ENCODE measurements at places on chromosomes 1 and 21. TPM values are rescaled to one million over a fixed set of nuclear protein-coding genes. Genes with fewer than 3 reads are reported as not detected.

DNA sequence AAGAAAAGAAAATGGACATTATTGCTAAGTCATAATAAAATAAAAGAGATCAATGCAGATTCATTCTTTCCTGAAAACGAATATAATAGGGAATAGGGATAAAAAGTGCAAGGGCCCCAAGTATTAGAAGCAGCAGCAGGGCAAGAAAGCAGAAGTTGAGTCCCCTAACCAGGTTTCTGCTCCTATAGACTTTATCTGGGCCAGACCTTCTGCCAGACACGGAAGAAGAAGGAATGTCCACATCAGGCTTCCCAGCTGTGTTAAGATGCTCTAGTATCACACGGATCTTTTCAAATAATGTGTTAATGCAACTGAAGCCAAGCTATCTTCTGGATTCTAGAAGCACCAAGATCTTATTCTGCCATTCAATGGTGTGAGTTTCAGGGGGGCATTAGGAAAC lies 26.9 kb downstream of the CD244 start:
- no peaks in the 10 kb centered on the region for H3K4me1 ChIP-seq
- H3K27ac ChIP-seq, result no peak overlapping the region
- H3K27me3 ChIP-seq, result no peaks in the 10 kb centered on the region
- no peaks in the 10 kb centered on the region for H3K36me3 ChIP-seq
- no peak for DNase-seq
- no peak overlapping the region for H3K4me3 ChIP-seq

GRCh38 chr1:231951374-231951773 lies 324.8 kb downstream of the DISC1 start:
- no peaks in the 10 kb centered on the region for H3K27me3 ChIP-seq
- peaks cover 6% of the 10 kb centered on the region for H3K4me1 ChIP-seq
- no peak overlapping the region for H3K27ac ChIP-seq
- no peaks in the 10 kb centered on the region for H3K36me3 ChIP-seq

The TBX19 gene
- total RNA-seq, result 0.83 TPM

- H3K27me3 ChIP-seq, result no peaks in the 10 kb centered on the region
- no peaks in the 10 kb centered on the region for H3K4me1 ChIP-seq
- no peak for DNase-seq
- H3K27ac ChIP-seq, result no peak overlapping the region
- no peak overlapping the region for H3K4me3 ChIP-seq
- no peaks in the 10 kb centered on the region for H3K36me3 ChIP-seq
Observed at GRCh38 chr1:201183753-201184152, 6.9 kb upstream of the IGFN1 start.

The OR2T35 gene
- total RNA-seq, result not detected

The KCNH1 gene
- total RNA-seq, result 0.42 TPM

The TSACC gene
- total RNA-seq, result not detected

The GNG4 gene
- 0.42 TPM for total RNA-seq

- no peaks in the 10 kb centered on the region for H3K27me3 ChIP-seq
- DNase-seq, result no peak
- peaks cover 8% of the 10 kb centered on the region for H3K4me1 ChIP-seq
- no peak overlapping the region for H3K27ac ChIP-seq
- H3K4me3 ChIP-seq, result no peak overlapping the region
- H3K36me3 ChIP-seq, result no peaks in the 10 kb centered on the region
Observed at GRCh38 chr1:42013881-42014470, 95.3 kb upstream of the HIVEP3 start.

DNA sequence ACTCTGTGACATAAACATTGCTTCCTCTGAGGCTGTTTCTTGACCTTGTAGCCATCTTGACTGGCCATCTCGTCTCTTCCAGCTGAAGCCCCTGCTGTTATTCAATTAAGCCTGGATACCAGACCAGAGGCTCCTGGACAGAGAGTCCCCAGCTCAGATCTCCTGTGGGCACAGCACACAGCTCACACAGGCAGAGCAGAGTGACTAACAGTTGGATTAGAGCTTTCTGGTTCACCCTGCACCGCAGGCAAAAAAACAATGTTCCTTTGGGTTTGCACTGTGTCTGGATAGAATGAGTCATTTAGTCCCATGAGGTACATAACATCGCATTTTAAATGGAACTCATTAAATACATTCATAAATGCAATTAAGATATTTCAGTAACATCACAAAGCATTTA lies 33.4 kb upstream of the USH2A start:
- H3K36me3 ChIP-seq, result no peaks in the 10 kb centered on the region
- no peak overlapping the region for H3K4me3 ChIP-seq
- no peak overlapping the region for H3K27ac ChIP-seq
